ENCODE measurements at places on chromosomes 6 and 20.

DNA sequence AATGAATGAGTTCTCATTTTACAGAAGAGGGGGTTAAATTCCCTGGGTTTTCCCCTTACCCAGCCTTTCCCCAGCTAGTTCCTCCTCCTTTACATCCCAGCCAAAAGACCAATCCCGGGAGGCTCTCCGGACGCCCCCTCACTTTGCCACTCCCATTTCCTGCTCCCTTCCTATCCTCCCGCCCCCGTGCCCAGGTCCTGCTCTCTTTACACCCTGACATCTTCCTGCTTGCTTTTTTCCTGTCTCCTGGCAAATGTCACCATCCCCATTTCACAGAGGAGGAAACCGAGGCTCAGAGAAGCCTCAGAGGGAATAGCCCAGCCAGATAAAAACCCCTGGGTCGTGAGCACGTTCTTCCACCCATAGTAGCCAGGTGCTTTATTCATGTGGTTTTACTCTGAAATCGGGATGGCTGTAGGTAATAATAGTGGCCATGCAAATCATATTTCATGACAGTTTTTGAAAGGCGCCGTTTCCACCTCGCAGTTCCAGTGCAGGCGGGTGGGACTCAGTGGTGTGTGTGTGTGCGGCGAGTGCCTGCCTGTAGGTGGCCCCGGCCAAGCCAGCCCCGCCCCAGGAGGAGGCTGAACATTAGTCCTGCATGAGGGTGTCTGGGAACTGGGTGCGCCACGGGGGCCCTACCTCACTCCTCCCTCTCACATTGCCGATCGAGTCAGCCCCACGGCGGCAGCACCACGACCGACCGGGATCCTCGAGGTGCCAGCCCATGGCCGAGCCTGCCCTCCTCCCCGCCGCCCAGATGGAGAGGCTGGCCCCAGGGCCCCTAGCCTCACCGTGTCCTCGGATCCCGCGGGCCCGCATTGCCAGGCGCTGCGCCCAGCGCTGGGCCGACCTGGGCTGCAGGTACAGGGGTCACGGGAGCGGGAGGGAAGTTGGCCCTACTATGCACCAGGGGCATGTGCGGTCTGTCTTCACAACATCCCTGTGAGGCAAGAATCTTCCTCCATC is at the start of gene ARHGAP40:
ARHGAP40 (plus strand) TSS at position 594 of the 969 bp plus-strand sequence.
- no peak for DNase-seq

DNA sequence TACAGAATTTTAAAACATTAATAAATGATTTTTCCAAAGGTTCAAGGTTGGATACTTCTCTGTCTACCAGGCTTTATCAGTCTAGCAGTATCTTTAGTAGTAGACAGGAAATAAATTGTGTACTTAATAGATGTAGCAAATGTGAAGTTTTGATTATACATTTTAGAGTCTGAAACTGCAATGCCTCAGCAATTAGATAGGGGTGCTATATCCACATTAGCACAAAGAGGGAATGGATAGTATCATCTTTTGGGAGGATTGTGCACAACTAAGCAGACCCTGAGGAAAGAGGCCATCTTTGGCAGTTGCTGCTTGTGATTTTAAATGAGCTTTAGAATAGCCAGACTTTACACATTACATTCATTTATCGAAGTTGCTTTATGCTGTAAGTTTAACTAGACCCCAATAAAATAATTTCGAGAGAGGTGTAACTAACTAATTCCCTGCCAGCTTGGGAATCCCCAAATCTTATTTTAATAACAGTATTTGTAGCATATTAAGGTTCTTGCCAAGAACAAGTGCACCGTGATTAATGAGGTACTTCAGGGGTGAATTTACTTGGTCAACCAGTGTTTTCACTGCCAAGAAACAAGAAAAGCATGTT is 2.8 kb downstream of the KCNQ5 start:
- DNase-seq = no peak

- no peak for DNase-seq
These were observed 5.5 kb upstream of the HDDC2 start for GRCh38 chr6:125307150-125307838.

- no peak for DNase-seq
These were observed 100.8 kb downstream of the SYCP2 start for GRCh38 chr20:59832406-59833363.

GRCh38 chr6:109515781-109516409 is 32.9 kb upstream of the ZBTB24 start:
- DNase-seq = no peak

GRCh38 chr6:46377209-46377608 is 114.0 kb downstream of the RCAN2 start:
- no peak for DNase-seq

DNA sequence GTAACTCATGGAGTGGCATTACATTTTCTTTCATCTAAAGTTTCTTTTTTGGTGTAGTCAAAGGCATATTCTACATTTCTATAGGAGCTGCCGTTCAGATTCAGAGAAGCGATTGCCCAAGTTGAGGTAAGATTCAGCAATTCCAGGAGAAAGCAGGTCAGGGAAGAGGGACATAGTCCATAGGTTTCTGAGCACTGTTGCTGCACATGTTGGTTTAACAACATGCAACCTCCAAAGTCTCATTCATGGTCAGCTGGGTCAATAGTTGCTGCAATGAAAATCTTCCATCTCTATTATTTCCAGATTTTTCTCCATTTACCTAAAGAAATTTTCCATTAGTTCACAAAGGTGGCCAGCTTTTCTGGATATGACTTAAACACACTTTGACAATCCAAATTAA is 682.3 kb upstream of the MAN1A1 start:
- no peak for DNase-seq

DNA sequence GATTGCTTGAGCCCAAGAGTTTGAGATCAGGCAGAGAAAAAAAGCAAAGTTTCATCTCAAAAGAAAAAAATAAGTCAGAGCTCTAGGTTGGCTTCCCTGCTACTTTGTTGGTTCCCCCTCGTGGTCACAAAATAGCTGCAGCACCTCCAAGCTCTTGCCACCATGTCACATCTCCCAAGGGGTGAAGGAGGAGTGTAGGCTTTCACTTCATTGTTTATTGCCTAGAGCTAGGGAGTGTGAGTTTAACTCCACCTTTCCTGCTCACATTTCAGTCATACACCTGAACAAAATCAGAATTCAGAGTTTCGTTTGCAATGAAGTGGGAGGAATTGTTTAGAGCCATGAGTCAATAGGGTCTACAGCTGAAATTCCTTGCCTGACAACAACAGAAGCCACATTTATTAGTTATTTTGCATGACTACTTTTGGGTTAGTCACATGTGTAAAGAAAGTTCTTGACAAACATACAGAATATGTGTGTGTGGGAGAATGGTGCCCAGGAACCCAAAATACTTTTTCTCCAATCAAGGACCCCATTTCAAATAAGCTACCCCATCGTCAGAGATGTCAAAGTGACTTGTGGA is 56.2 kb upstream of the UFL1 start:
- DNase-seq = no peak

DNA sequence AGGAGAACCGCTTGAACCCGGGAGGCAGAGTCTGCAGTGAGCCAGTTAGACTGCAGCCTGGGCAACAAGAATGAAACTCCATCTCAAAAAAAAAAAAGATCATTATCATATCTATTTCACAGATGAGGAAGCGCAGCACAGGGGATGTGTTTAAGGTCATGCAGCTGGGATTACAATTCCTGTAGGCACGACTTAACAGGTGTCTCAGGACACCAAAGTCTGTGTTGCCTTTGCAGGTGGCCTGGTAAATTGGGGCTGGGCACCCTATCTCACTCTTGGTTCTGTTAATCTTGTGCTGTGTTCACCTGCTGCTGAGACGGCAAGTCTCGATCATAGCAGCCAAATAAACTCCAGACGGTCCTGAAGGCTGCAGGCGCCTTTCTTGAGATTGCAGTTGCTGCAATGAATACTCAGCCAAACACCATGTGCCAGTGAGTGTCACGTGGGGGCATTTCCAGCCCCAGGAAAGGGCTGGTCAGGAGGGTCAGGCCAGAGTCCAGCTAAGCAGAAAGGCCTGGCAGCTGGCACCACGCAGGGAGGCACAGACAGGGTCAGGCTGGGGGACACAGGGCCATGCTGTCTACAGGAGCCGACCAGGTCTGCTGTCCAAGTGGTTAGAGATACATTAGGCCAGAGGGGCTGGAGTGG is 55.8 kb downstream of the FGD2 start:
- no peak for DNase-seq

Data from activated CD4-positive, alpha-beta T cell treated with anti-CD3 and anti-CD28 coated beads, Interleukin-2, amount 50 U/mL, for 1 hour (primary cell).